ENCODE measurements at places on chromosomes 2 and 18.
A peak's percentile ranks its signal among the peaks of the same experiment; 100 is the strongest.

DNA sequence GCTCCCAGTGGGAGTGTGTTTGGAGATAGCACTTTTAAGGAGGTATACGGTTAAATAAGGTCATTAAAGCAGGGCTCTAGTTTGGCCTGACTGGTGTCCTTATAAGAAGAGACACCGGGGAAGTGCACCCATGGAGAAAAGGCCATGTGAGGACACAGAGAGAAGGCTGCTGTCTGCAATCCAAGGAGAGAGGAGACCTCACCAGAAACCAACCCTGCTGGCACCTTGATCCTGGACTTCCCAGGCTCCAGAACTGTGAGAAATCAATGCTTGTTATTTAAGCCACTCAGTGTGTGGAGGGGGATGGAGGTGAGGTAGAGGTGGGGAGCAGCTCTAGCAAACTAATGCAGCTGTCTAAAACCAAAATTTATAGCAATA lies 62.0 kb downstream of the RPL31 start:
- DNase-seq, result no peak

DNA sequence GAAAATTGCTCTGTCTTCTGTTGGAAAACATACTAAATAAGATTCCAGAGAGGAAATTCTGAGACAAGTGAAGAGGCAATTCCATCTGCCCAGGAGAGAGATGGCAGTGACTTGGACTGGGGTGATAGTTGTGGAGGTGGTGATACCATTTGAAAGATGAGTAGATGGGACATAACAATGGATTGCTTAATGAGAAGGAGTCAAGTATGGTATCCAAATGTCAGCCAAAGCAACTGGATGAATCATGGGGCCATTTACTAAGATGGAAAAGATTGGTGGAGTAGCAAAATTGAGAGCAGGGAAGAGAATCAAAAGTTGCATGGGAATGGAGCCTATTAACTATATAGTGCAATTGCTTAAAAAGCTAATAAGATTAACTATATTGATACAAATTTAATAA lies 222.1 kb downstream of the ETAA1 start:
- DNase-seq, result no peak

- DNase-seq, result no peak
Observed at GRCh38 chr2:20766798-20767644, 55.9 kb downstream of the LDAH start.

DNA sequence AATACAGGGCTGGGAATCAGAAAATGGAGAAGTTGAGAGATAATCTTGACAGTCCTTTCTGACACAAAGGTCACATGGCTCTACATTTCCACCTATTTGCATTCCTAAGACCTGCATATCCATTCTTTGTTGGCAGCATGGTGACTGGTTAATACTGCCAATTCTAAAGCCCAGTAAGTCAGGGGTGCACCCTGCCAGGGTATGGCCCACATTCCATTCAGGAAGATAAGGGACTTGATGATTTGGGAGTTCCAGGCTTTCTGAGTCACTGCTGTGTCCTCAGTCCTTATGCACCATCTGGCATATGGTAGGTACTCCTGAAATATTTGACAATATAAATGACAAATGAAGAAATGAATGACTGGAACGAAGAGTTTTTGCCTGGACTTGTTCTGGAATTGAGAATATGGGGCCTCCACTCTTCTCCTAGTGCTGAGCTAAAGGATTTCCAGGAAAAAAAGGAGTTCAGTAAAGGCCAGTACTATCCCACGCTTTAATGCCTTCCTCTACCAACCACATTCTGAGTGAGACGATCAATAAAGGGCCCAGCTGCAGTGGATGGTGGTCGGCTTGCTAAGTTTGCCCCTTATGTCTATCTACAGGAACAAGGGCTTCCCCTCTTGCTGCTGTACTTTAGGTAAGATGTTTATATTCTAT lies 31.7 kb upstream of the EIF2AK3 start:
- DNase-seq, result no peak

GRCh38 chr2:106159866-106160785 lies 34.0 kb downstream of the UXS1 start:
- DNase-seq, result no peak

DNA sequence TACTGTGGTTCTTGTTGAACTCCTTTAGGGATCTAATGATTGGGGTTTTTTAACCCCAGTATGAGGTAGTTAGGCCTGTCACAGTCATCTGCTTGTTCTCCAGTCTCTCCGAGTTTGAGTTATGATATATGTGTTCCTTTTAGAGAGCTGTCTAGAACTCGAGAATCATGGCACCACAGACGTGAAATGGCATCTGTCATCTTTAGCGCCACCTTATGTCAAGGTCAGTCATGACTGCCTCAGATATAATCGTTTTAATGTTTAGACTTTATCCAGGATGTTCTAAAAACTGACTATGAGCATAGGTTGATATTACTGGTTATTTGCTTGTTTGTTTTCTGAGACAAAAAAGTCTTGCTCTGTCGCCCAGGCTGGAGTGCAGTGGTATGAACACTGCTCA lies 112.2 kb downstream of the CEP192 start:
- DNase-seq, result no peak

- DNase-seq, result no peak
Observed at GRCh38 chr2:239250216-239251081, 150.4 kb downstream of the HDAC4 start.

DNA sequence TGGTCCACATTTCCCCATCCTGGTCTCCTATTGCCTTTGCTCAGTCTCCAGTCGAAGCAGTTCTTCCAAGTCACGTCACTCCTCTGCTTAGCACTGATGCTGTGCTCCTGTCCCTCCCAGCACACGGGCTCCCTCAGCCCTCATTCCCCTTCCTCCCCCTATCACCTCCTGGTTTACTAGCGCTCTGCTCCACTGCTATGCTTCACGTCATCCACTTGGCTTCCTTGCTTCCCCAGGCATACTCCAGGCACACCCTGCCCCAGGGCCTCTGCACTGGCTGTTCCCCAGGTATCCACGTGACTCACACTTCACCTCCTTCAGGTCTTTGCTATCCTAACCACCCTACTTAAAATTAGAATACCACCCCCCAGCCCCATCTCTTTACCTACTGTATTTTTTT lies 269.3 kb downstream of the GLI2 start:
- DNase-seq, result peak; percentile 21

GRCh38 chr2:101251844-101252407 lies 760 bp upstream of the CNOT11 start:
- no peak for DNase-seq

GRCh38 chr2:67948506-67948905 lies 114.3 kb downstream of the C1D start:
- DNase-seq, result no peak

DNA sequence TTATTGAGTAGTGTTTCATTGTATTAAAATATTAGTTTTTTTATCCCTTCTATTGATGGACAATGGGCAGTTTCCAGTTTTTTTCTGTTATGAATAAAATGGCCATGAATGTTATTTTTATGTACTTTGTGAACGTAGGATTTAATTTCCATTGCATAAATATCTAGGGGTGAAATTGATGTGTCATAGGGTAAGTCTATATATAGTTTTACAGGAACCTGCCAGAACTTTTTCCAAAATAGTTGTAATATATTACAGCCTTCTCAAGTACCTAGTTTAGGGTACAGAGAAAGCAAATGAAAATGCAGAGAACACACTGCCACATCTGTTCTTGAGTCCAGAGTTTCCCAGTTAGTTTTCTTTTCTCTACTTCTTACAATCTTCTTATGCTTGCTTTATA lies 378.6 kb downstream of the MEIS1 start:
- no peak for DNase-seq

DNA sequence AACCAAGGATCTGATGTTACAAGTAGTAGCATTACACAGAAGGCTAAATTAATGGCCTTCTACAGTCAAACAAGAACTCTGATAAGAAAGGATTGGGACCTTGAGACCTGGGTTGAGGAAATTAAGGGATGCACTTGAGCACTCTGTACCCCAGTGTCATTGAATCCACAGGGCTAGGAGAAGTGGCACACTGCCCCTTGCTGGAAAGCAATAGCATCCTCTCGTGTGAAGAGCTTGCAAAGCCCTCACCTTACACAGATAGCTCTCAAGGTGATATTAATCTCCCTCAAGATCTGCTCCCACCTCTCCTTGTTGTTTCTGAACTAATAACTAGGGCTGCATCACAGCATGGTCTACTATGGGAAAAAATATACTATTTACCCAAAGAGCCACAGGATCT lies 26.5 kb upstream of the CHST9 start:
- no peak for DNase-seq

- DNase-seq, result no peak
Observed at GRCh38 chr18:62324181-62324828, 805 bp upstream of the TNFRSF11A start.

DNA sequence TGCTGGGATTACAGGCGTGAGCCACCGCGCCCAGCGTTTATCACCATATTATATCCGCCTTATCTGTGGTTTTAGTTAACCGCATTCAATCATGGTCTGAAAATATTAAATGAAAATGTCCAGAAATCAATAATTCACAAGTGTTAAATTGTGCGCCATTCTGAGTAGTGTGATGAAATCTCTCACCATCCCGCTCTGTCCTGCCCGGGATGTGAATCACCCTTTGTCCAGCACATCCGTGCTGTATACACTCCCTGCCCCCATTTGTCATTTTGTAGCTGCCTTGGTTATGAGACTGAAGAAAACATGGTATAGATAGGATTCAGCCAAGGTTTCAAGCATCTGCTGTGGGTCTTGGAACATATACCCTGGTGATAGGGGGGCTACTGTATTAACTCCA lies 70.7 kb downstream of the TIMM21 start:
- no peak for DNase-seq

GRCh38 chr2:229054311-229054710 lies 216.8 kb downstream of the PID1 start:
- DNase-seq, result no peak

- DNase-seq, result no peak
Observed at GRCh38 chr2:160108646-160109045, 46.2 kb upstream of the PLA2R1 start.

DNA sequence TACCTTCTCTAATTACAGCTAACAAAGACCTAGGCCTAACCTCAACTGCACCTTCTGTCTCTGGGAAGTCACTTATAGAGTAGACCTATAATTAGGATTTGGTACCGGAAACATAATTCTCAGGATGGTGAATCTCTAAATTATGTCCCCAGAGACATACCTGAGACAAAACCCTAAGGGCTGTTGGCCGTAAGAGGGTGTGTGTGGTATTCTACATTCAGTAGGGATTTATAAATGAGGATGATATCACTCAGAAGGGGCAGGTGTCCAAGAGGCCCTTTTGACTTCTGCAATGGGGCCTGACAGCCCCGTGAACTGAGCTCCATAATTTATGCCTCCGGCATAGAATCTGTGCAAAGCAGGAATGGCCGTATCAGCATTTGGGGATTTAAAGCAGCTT lies 13.5 kb upstream of the DARS1 start:
- no peak for DNase-seq

DNA sequence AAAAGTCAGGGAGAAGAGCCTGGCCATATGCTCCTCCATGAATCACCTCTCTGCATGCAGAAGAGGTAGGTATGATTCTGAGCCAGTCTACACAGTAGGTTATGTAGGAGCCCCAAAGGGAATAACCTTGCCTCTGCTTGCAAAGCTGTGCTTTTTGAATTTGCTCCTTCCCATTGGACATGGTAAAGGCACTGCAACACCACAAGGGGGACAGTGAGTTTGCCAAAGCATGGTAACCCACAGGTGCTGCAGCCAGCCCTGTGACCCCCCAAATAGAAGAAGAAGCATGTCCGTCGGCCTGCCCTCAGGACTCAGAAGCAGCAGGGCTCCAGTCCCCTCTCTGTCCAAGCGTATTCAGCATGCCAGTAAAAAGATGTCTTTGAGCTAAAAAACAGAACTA lies 51.0 kb upstream of the BCL2L11 start:
- no peak for DNase-seq

GRCh38 chr2:58266211-58266610 lies 25.1 kb upstream of the FANCL start:
- no peak for DNase-seq

GRCh38 chr18:36601316-36601715 lies 227.5 kb downstream of the TPGS2 start:
- DNase-seq, result no peak

DNA sequence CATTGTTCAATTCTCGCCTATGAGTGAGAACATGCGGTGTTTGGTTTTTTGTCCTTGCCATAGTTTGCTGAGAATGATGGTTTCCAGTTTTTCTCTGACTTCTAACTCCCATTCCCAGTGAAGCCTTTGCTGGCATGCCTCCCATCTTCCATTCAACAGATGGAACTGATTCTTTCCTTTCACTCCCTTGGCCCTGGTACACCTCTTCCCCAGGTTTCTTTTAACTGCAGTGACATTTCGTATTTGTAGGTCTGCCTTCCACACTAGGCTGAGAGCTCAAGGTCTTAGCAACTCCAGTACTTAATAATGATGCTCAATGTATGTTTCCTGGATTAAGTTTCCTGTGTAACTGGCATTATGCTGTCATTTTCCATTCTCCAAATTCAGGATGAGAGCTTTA lies 48.5 kb downstream of the GAREM1 start:
- DNase-seq, result no peak

- no peak for DNase-seq
Observed at GRCh38 chr2:64837925-64838641, 151.1 kb upstream of the SLC1A4 start.

- no peak for DNase-seq
Observed at GRCh38 chr2:5215989-5216607, 476.1 kb upstream of the SOX11 start.

- DNase-seq, result no peak
Observed at GRCh38 chr2:57990118-57990725, 56.4 kb upstream of the VRK2 start.

- no peak for DNase-seq
Observed at GRCh38 chr2:145530653-145531052, 1010.7 kb upstream of the ZEB2 start.

DNA sequence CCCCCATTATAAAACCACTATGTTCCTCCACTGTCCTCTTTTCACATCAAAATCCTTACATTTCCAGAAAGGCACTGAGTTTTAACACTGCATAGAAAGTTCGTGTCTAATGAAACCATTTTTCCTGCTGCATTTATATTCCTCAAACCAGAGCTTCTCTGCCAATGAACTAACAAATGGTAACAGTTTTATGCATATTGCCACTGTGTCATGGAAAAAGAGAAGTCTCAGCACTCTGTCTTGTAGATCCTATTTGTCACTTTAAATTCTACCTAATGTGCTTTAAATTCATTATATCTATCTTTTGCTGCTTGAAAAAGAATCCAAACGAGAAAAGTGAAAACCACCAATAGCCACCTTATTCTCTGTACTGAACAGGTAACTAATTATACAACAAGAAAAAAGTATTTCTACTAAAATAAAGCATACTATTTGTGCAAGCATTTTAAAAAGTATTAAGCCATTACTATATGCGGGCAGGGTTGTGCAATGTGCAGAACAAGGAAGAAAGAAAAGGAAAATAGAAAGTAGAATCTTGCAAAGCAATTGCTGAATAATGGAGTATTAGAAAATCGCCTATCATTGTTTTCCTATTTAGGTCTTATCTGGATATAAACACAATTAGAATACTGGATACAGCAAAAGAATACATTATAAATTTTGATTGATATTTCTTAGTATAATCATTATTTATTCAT lies 328.9 kb downstream of the ZEB2 start:
- DNase-seq, result no peak

All from liver (tissue), 10 donors.